ENCODE measurements at places on chromosomes 6 and 20.

DNA sequence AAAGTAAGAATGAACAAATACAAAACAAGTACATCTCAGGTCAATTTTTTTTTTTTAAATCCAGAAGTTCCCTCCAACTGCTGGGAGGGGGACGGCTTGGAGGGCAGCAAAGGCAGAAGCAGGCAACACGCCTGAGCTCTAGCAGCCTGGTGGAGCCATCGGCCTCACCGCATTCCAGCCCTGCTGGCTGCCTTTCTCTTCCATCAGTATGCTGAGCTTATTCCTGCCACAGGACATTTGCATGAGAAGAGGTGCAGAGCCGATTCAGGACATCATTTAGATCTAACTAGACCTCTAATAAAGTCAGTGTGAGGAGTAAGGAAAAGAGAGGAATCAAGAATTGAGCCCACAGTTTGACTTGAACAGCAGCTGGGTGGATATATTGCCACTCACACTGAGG is 318.8 kb downstream of the ZFAND3 start:
- no peak for DNase-seq

DNA sequence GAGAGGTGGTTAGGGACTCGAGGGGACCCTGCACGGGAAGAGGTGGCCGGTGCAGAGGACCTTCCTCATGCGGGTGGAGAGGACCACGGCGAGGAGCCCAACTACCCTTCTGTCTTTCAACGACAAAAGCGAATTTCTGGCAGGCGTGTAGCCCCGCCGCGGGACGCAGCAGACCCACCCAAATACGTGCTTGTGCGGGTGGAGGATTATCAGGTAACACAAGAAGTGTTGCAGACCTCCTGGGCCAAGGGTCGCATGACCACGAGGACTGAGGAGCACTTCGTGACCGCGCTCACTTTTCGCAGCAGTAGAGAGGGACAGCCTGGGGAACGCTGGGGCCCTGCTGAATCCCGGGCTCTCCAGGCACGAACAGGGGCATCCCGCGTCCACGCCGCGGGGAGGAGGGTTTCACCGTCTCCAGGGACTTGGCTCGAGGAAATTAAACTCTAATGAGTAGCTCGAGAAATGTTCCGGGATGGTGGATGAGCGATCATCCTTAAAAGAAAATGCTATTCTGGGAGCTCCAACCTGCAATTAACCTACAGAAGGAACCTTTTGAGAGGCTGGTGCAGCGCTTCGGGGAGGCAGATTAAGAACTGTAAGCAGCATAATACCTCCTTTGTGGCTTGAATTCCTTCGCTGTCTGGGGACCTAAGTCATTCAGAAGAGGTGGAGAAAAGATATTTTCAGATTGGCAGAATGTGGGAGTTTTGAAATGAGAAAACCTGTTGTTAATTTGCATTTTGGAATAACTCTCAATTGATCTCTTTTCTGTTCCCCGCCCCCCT is 804 bp downstream of the C6orf141 start:
- DNase-seq = peak; percentile 20

GRCh38 chr6:50998905-50999304 is 180.2 kb downstream of the TFAP2B start:
- DNase-seq = no peak

DNA sequence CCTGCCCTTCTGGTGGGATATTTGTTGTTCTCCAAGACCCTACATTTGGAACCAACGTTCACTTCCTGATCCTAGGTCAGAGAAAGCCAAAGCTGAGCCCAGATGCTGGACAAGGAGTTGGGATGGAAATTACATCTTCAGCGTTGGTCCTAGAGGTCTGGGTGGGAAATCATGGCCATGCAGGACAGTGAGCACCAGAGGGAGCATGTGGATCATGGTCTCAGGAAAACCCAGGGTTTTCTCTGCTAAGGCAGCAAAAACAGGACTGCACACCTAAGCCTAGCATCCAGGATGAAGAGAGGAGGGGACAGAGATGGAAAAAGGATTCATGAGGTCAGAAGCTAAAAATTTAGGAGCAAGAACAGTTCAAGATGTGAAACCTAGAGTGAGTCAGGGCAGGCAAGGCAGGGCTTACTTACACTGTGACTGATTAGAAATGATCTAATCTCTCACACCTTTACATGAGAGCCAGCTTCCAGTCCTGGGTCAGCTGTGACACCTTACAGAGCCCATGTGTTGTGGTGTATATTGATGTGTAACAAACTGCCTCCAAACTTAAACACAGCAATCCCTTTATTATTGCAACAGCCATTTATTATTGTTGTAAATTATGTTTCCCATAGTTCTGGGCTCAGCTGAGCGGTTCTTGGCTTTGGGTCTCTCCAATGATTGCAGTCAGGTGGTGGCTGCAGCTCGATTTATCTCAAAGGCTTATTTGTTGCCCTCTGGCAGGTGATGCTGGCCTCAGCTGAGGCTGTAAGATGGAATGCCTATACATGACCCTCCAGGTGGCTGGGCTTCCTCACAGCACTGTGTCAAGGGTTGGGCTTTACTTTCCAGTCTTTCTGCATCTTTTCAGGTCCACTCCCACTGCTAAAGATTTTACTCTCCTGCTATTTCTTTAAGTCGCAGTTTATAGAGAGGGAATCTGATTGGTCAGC is 6.5 kb downstream of the C20orf202 start:
- peak; percentile 33 for DNase-seq

GRCh38 chr6:163705923-163706322 is 291.4 kb downstream of the QKI start:
- no peak for DNase-seq

- DNase-seq = peak; percentile 76
Measured at GRCh38 chr6:17156112-17156921, 54.5 kb downstream of the STMND1 start.

- no peak for DNase-seq
Measured at GRCh38 chr20:64052987-64053840, 3.8 kb upstream of the SOX18 start.

DNA sequence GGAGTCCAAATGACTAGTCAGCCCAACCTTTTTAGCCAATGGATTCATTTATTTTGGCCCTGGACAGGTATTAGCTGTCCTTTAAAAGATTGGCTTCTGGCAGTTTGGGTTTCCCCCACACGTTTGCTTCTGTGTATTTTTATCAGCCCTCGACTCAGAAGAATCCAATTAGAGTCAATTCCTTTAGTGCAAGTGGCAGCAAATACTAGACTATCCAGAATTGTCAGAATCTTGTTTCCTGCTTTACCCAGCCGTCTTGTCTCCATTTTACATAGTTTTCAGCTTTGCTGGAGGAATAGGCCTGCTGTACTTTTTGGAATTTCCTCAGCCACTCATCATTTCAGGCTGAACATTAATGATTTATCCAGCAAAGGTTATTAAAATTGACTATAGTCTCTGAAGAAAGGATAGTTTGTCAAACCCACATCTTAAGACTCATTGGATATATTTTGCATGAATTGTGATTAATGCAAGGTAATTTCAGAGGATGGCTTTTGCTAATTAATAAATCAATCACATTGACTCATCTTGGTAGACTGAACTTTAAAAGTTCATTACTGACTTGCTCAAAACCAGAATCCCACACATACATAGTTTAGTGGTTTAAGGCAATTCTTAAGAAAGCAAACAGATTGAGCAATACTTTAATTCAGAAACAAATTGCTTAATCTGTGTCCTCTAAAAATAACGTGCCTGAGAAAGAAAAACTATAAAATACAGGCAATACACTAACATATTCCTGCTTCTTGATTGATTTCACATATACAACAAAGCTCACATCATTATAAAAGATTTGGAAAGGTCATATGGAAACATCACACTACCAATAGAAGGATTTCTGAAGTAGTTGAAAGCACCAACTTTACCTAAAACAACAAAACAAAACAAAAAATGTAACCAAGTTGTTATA is 62.9 kb upstream of the ZNF217 start:
- DNase-seq = peak; percentile 60

DNA sequence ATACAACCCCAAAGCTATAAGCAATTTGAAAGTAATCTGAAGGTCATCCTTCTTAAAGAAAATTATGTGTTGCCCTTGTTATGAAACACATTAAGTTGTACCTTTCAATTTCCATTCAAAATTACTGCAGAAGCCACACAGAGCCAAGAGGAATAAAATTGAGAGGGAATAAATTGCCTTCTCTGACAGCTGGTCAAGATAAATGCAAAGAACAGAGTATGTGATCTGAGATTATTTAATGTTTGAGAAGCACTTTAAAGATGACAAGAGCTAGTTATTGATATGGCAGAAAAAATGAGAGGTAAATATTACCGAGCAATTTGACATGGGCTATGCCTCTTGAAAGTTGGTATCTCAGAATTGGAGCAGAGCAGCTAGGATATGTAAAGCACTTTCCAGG is 61.6 kb downstream of the TRDN start:
- no peak for DNase-seq

- no peak for DNase-seq
Measured at GRCh38 chr20:45828589-45828988, 1.5 kb upstream of the TNNC2 start.

GRCh38 chr20:34535857-34536256 is 19.6 kb downstream of the DYNLRB1 start:
- no peak for DNase-seq

All from GM03348 (cell line).